NK-92 treated with Interleukin-12 subunit alpha and Interleukin-12 subunit beta, amount 100 ng/mL, for 24 hours (cell line): ENCODE measurements at places on chromosomes 3 and 15.

- DNase-seq: no peak
These were observed 121.5 kb downstream of the PLCL2 start for GRCh38 chr3:17006132-17006852.

GRCh38 chr3:189349772-189350171 is 178.0 kb downstream of the TPRG1 start:
- DNase-seq: no peak

DNA sequence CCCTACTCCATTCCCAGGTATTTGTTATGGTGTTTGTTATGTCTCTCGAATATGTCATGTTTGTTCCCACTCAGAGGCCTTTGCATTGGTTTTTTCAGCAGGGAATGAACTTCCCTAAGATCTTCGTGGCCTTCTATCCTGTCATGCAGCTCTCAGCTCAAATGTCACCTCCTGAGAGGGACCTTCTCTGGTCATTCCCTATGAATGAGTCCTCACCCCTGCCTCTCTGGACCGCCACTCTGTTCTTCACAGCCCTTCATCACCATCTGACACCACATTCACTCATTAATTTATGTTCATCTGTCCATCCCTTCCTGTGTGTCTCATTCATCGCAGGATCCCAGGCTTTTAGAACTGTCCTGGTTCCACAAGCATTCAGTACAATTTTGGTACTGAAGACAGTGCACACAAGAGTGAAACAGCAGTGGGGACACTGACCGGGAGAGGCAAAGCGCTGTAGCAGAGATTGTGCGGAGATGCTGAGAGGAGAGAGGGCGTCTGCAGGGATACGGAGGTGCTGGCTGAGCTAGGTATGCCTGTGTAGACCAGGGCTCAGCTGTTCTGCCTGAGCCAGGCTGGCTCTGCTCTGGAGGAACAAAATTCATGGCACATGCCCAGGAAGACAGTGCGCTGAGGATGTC is 132.3 kb downstream of the CHCHD6 start:
- no peak for DNase-seq

GRCh38 chr3:99789011-99789721 is 28.5 kb upstream of the CMSS1 start:
- DNase-seq: peak; percentile 3

- no peak for DNase-seq
These were observed 86.2 kb upstream of the COL6A5 start for GRCh38 chr3:130259166-130259874.

- DNase-seq: no peak
These were observed 86.9 kb downstream of the NEO1 start for GRCh38 chr15:73139041-73139743.

- DNase-seq: no peak
These were observed 156.7 kb upstream of the CCDC54 start for GRCh38 chr3:107220538-107220937.

- no peak for DNase-seq
These were observed 100.4 kb downstream of the PCCB start for GRCh38 chr3:136350557-136350956.

- DNase-seq: no peak
These were observed 567.7 kb downstream of the NAALADL2 start for GRCh38 chr3:175426805-175427204.

DNA sequence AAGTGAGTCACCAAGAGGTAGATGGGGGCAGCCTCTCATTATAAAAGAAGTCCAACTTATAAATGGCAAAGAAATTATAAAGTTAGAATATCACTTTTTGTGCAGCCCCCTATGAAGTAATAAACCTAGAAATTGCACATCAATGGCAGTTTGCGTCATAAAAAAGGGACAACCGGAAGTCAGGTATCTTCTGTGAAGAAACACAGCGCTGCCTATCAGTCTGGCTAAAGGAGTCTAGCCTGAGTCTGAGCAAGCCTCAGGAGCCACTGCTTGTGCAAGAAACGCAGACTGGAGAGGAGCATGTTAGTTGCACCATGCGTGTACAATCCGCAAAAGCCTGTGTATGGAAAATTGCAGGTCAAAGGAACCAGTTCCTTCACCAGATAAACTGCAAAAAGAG is 178.4 kb downstream of the ARRDC4 start:
- no peak for DNase-seq

- DNase-seq: no peak
These were observed 106.5 kb upstream of the EPHA3 start for GRCh38 chr3:89000886-89001285.

DNA sequence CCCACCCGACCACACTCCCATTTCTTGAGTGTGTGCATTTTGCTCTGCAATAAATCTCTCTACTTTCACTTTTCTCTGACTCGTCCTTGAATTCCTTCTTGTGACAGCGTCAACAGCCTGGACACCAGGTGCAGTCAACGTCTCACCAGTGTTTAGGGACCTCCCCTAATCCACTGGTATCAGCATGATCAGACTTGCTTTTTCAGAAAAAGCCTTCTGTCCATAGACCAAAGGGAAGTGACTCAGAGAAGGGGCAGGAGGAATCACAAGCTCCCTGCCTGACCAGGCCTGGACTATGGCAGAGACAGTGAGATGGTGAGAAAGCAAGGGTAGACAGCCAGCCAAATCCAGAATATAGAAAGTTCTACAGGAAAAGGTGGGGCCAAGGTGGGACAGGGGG is 15.5 kb downstream of the CCR5 start:
- DNase-seq: no peak

DNA sequence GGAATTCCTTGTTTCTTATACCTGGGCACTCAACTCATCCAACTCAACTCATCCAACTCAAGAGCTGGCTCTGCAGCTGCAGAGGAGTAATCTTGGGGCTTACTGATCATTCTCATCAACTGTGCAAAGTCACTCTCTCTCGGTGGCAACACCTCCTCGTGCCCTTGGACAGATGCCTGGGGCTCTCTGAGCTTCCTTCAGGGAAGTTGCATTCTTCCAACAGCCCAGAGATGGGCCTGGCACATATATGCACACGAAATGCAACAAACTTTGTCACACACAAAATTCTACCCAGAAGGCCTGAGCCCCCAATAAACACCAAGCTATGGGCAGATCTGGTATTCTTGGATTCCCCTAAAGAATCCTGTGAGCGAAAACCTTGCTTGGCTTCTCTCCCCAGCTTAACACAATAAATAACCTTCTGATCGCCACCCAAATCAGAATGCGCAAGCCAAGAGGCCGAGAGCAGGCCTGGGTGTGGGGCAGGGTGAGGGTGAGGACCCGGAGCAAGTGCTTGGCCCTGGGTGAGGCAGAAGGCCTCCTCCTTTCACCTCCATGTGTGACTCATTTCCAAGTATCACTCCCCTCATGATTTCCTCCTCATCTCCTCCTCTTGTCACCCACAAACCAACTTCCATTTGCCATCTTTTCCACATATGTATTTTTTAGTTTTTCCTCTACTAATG is 15.4 kb downstream of the TGM5 start:
- DNase-seq: no peak

- no peak for DNase-seq
These were observed 508.5 kb downstream of the GABRG3 start for GRCh38 chr15:27479296-27480140.
